Activated T-cell treated with anti-CD3 and anti-CD28 coated beads for 24 hours (primary cell): ENCODE measurements at places on chromosomes 1 and 21.

GRCh38 chr1:198499588-198499987 lies 40.9 kb downstream of the ATP6V1G3 start:
- DNase-seq, result no peak

- DNase-seq, result no peak
Observed at GRCh38 chr1:230824919-230825721, 43.2 kb downstream of the C1orf198 start.

DNA sequence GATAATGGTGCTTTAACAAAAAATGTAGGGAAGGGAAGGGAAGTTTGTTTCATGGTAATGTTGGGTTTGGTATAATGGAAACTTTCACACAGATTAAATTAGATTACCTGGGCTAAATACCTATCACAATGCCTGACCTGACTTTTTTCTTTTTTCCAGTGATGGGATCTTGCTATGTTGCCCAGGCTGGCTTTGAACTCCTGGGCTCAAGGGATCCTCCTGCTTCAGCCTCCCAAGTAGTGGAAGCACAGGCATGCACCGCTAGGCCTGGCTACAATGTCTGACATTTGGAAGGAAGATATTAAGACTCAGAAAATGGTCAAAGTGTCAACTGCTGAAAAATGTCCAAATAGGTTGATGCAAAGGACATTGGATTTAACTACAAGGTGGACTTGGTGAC lies 67.4 kb downstream of the KCNK1 start:
- DNase-seq, result no peak

DNA sequence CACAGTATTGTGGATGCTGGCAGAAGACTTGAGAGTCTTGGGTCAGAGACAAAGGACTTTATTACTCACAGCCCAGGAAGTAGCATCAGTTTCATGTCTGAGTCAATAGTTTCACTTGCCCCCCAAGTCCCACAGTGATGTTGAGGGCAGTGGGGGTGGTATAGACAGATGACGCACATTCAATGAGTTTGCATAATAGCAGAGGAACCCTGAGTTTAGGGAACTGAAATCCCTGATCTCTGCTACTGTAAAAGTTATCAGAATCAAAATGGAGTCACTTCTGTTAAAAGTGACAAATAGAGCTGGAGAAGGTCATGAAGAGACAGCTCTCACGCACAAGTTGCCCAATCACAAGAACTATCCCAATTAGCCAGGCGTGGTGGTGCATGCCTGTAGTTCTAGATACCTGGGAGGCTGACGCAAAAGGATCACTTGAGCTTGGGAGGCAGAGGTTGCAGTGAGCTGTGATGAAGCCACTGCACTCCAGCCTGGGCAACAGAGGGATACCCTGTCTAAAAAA lies 11.5 kb upstream of the HCRTR1 start:
- DNase-seq, result peak; percentile 26

DNA sequence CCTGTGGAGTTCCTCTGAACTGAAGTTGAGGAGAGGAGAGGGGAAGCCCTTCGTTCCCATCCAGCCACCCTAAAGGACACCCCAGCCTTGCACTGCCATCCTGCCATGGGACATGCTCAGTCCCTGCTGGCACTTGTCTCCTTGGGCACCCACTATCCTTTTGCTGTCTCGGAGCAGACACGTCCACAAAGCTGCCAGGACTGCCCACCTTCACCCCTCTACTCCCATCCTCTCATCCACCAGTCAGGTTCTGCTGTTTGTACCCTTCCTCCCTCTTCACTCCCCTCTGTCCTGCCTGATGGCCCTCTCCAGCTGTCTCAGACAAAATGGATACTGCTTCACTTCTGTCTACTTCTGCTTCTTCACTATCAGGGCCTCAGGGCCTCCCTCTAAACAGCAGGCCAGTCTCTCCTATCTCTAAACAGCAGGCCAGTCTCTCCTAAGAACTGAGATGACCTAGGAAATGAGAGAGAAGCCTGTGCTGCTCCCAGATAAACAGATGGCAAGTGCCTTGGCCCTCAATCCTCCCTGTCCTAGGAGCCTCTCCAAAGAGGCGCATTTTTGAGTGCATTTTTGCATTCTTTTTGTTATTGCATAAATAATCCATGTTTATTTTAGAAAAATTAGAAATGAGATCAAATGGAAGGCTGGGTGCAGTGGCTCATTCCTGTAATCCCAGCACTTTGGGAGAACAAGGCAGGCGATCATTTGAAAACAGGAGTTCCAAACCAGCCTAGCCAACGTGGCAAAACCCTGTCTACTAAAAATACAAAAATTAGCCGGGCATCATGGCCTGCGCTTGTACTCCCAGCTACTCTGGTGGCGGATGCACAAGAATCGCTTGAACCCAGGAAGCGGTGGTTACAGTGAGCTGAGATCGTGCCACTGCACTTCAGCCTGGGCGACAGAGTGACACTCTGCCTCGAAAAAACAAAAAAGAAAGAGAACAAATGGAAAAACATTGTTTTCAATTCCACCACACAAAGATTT lies 4.4 kb upstream of the PYCR2 start:
- DNase-seq, result peak; percentile 7
